ENCODE measurements at places on chromosomes 1 and 21.

DNA sequence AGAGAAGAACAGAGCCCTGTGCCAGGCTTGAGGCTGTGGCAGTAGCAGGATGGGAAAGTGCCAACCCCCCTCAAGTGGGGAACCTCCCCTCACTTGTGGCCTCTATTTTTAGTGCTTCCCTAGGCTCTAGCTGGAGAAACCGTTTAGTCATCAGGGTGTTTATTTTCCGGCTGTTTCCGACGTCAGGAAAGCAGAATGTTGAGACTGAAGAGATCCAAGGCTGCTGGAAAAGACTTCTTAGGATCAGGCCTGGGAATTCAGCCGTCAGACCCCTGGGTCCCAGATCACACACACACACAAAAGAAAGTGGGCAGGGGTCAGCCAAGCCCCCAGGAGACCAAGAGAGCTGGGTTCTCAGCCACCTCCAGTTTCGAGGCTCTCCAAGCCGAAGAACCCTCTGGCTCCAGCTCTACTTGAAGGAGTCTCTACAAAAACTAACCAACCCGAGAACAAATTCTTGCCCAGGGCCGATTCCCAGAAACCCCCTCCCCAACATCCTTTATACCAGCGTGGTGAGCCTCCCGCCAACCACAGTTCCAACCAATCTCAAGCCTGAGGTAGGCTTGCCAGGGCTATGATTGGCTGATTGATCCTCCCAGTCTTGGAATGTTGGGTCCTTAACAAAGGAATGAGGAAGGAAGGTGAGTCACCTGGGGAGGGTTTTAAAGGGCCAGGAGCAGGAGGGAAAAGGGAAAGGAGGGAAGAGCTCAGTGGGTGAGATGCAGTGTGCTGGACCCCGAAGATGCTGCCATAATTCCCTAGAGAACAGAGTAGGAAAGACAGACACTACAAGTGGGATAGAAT lies 2.5 kb upstream of the MEF2D start:
- peak; percentile 78 for DNase-seq

DNA sequence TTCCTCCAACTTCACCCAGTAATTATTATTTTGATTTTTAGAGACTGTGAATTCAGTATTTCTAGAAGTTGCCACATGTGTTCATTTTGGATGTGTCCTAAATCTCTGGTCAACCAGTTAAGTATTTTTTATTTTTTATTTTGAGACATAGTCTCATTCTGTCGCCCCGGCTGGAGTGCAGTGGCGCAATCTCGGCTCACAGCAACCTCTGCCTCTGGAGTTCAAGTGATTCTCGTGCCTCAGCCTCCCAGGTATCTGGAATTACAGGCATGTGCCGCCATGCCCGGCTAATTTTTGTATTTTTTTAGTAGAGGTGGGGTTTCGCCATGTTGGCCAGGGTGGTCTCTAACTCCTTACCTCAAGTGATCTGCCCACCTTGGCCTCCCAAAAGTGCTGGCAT lies 8.0 kb downstream of the MACF1 start:
- no peak for DNase-seq

DNA sequence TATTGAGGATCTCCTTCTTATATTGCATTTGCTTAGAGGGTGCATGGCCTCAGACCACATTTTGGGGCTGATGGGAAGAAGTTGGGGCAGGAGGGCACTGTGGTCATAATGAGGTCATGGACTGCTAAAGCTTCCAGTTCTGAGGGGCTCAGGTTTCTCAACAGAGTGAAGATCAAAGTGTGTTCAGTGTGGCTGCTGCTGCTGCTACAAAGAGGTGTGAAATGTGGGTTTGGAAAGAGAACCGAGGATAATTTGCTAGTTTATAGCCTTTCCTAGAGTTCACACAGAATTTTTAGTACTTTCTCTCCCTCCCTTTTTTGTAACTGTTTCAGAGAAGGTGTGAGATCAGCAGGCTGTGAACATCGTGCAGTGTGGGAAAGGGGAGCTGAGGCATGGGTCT lies 73.3 kb downstream of the CACNA1E start:
- no peak for DNase-seq

GRCh38 chr1:203450001-203450400 lies 25.6 kb upstream of the PRELP start:
- DNase-seq = no peak

GRCh38 chr1:201556841-201557571 lies 18.1 kb downstream of the NAV1 start:
- DNase-seq = peak; percentile 67

DNA sequence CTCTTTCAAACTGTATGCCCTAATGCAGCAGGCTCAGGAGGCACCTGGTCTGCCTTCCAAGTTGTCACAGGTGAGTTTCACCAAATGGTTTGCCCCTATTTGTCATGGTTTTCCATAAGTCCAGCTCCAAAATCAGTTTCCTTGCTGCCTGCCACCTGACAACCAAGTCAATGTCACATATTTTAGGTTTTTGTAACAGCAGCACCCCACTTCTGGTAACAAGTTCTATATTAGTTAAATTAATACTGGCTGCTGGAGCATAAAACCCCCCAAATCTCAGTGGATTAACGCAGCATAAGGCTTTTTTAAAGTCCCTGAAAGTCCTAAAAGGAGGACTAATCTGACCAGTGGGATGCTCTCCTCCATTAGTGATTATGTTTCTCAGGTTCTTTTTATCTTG lies 200.7 kb downstream of the RRAGC start:
- DNase-seq = no peak
